ENCODE measurements at places on chromosomes 1 and 21.

DNA sequence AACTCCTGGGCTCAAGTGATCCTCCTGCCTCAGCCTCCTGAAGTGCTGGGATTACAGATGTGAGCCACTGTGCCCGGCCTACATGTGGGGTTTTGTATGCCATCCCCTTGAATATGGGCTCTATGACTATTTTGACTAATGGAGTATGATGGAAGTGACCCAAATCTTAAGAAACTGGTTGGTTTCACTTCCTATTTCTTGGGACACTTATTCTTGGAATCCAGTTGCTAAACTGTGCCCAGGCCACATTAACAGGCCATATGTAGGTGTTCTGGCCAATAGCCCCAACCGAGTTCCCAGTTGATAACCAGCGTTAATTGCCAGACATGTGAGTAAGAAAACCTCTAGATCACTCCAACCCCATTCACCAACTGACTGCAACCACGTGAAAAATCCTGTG is 36.3 kb upstream of the CLIC4 start:
- DNase-seq, result no peak

DNA sequence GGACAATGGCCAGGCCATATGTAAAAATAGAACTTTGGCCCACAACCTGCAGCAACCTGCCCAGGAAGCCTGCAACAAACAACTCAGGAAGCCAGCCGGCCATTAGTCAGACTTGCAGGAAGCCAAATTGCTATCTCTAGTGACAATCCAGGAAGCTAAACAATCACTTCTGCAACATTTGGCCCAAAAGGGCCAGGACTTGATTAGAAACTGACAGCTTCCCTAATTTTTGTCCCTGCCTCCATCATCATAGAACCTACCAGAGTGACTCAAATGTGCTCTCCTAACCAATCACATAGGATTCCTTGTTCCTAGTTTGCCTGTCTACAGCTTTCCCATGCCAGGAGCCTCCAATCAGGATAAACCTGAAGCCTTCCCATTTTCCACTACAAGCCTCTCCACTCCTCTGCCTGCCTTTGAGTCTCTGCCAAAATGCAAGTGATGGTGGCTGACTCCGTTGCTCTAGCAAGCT is 639.3 kb downstream of the PTPRU start:
- DNase-seq, result no peak

- no peak for DNase-seq
These were observed 43.3 kb downstream of the PTPRC start for GRCh38 chr1:198681831-198682759.

DNA sequence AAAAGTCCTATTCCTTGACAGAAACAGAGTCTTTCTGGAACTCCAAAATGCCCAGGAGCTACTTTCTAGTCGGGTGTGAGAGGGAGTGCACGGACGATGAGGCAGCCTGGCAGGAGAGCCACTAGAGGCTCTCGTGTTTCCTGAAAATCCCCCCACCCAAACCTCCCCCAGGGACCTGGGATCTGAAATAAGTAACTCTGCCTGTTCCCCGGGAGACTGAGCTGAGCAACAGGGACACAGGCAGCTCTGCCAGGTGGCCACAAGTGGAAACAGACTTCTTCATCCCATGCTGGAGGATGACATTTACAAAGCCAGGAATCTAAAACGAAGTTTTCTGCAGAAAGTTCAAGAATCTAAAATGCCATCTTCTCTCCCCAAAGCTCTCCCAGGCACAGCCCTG is 77.1 kb downstream of the ITPKB start:
- no peak for DNase-seq

DNA sequence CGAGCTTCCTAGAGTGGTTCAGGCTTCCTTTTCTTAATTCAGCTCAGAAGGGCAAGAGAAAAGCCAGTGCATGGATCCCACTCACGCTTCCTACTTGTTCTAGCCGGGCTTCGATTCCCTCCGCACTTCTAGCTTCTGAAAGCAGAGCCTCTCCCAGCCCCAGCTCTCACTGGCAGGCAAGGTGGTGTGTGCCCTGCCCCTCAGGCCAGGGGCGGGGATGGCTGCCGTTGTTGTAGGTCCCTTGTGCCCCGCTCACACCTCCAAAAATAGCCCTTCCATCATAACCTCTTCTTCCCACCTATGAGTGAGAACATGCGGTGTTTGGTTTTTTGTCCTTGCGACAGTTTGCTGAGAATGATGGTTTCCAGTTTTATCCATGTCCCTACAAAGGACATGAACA is 31.6 kb downstream of the BACE2 start:
- no peak for DNase-seq

DNA sequence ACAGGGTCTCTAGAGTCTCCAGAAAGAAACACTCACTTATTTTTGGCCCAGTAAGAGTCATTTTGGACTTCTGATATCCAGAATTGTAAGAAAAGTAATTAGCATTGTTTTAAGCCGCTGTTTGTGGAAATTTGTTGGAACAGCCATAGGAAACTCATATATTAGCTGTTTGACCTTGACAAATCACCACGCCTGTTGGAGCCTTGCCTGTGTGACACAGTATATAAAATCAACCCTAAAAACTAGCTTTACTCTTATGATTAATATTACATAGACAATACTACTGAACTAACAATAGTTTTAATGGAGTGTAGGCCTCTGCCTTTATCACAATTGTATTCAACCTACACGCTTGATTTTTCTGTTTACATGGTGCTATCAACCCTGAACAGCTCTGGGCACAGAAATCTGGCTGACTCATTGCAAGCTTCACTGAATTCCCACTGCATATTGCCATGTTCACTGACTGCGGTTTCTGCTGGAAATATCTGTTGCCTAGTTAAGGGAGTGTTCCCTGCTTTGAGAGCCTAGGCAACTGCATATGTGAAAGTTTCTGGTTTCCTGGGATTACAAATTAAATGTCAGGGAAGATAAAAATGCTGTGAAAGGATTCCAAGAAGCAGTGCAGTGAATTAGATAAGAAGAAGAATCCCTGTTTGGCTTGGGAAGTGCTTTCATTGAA is 419.5 kb upstream of the DEPDC1 start:
- no peak for DNase-seq

GRCh38 chr1:78549891-78550290 is 59.1 kb downstream of the PTGFR start:
- no peak for DNase-seq

GRCh38 chr1:34845131-34845901 is 14.2 kb downstream of the SMIM12 start:
- no peak for DNase-seq

GRCh38 chr1:204384636-204385352 is 25.1 kb upstream of the PLEKHA6 start:
- DNase-seq, result no peak

DNA sequence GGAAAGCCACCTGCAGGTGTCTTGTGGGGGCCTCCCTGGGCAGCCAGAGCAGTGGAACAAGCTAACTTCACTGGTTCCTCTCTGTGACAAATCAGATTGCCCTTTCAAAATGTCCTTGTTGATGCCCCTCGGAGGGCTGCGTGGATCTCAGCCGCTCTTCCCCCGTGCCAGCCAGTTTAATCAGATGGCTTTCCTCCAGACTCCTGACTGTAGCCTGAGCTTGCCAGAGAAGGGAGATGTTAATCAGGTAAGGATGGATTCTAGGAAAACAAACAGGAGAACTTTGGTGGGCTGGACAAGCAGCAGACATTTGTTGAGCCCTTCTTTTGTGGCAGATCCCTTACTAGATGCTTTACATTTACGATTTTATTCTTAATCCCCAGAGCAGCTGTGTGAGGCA is 88.2 kb downstream of the DMRTA2 start:
- DNase-seq, result no peak

DNA sequence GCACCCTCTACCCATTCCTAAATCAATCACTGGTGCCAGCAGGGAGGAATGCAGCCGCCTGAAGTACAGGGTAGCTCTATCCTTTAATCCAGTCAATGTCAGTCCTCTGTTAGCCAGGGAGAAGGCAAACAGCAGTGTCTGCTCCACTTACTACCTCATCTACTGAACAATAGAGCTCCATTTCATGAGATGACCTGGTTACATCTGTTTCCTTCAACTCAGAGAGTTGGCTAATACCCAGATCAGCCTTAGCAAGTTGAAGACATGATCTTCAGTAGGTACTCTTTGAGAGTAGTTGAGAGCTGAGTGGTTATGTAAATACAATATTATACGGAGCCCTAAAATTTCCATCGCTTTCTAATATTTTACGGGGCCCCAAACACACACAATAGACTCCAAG is 46.1 kb upstream of the CD34 start:
- DNase-seq, result no peak

GRCh38 chr1:109307274-109308021 is 637 bp upstream of the MYBPHL start:
- no peak for DNase-seq

DNA sequence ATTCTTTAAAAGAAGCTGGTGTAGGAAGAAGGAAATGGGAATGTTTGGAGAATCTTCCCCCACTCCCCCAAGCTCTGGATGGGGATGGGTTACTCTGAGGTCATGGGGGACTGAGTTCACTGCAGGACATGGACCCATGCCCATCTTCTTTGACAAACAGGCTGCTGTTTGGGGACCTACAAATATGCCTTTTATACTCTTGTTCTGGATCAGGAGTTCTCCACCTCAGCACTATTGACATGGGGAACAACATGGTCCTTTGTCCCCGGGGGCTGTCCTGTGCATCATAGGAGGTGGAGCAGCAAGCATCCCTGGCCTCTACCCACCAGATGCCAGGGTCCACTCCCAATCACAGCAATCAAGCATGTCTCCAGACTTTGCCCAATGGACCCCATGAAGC is 365.8 kb upstream of the C1orf174 start:
- no peak for DNase-seq

GRCh38 chr1:183318433-183318832 is 99.7 kb downstream of the NMNAT2 start:
- no peak for DNase-seq

GRCh38 chr1:183566026-183566425 is 24.2 kb downstream of the NCF2 start:
- no peak for DNase-seq

- no peak for DNase-seq
These were observed 1.2 kb downstream of the HMGCS2 start for GRCh38 chr1:119767486-119767885.

DNA sequence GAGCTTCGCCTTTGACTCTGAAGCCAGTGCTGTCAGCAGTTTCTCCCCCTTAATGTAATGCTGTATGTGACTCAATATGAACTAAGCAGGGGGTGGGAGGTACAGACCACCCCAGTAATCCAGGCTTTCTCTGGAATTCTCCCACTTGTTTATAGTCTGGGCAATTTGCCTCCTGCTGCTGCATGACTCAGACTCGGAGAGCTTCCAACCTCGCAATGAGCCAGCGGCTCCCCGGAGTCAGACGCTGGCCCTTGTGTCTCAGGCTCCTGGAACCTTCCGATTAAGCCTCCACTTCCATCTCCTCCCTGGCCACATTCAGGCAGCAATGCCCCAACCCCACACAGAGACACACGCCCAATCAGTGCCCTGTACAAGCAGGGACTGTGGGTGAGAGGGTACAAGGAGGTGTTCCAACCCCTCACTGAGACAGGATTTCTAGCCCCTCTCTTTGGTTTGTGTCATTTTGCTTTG is 471.7 kb upstream of the VAMP3 start:
- no peak for DNase-seq

DNA sequence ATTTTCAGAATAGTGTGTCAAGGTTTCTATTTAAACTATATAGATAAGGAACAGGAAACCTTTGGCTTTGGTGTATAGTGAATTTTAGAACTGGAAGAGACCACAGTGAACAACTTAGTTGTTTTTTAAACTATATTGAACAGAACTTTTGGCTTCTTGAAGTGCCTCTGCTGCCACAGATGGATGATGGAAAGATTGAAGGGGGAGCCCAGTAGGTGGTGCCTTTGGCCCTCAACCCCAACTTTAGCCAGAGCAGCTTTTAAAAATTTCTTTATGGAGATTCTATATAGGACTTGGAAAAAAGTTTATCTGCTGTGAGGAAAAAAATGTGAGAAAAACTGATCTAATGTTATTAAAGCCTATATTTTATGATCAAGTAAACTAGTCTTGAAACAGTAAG is 50.2 kb downstream of the SWT1 start:
- DNase-seq, result no peak

DNA sequence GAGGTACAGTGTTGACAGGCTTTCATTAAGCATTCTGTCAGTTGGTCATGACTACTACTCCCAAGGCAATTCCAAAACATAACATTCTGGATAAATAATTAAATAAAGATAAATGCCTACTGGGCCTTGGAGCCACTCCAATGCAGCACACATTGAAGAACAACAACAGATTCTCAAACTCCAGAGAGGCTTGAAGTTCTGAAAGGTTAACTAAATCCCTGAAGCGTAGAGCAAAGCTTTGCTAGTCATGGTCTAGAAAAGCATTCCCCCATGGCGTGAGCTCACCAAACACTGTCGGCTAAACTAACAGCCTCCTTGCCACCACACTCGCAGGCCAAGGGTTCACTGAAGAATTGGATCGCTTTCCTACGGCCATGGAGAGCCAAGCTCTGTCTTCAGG is 268.0 kb downstream of the ATG4C start:
- DNase-seq, result no peak

GRCh38 chr1:63688302-63688890 is 85.4 kb upstream of the ROR1 start:
- DNase-seq, result no peak

- DNase-seq, result no peak
These were observed 42.0 kb upstream of the CD34 start for GRCh38 chr1:207952617-207953542.

- DNase-seq, result no peak
These were observed 875.8 kb downstream of the USP25 start for GRCh38 chr21:16605597-16605996.

- no peak for DNase-seq
These were observed 46.0 kb upstream of the MACF1 start for GRCh38 chr1:39158327-39159086.

DNA sequence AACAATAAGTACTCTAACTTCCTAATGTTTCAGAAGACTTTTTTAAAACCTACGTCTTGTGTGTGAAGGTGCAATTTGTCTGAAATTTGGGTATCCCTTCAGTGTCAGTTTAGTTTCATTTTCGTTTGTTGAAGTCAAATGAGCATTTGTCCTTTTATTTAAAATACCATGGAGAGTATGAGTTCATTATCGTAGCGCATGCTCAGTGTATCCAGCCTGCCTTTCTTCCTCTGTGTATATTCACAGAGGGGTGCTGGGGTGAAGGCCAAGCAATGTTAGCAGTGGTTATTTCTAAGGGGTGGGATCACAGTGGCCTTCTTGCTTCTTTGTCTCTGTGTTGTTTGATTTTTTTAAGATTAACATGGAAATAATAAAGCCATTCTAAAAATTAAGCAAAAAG is 43.2 kb downstream of the CNN3 start:
- no peak for DNase-seq

DNA sequence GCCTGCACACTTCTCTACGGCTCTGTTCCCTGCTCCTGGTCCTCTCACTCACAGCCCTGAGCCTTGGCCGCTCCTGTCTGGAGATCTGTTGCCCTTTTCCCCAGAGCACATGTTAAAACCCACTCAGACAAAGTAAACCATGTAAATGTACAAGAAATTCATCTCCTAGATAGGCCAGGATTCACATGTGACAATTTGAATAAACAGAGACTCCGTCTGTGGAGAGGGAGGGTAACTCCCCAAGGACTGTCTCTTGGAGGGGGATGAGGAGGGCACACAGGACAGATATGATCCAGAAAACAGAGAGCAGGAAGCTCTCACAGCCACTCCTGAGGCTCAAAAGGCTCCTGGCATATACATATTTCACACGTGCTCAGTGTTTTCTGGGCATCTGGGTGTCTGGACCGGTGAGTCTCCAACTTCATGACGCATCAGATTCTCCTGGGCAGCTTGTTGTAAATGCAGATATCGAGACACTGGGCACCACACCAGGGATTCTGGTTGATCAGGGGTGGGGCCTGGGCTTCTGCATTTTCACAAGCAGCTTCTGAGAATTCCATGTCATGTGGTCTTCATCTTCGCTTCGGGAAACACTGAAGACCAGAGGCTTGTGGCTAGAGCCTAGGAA is 6.4 kb upstream of the KAZN start:
- no peak for DNase-seq
